ENCODE measurements at places on chromosomes 7 and 10. TPM values are rescaled to one million over a fixed set of nuclear protein-coding genes. Genes with fewer than 3 reads are reported as not detected.

The ZNF117 gene
- total RNA-seq, result 10.7 TPM

The PIK3AP1 gene
- total RNA-seq, result 1.0 TPM

The NEUROG3 gene
- total RNA-seq, result not detected

The PLXNA4 gene
- total RNA-seq, result 1.1 TPM

The MBL2 gene
- not detected for total RNA-seq

The PILRA gene
- total RNA-seq, result 2.7 TPM

The GFRA1 gene
- total RNA-seq, result 0.56 TPM

The FAM237B gene
- not detected for total RNA-seq

The HTR7 gene
- total RNA-seq, result 0.92 TPM
